Ecto neural progenitor cell (in vitro differentiated cells): ENCODE measurements at places on chromosomes 7 and 10.

- no peak for DNase-seq
These were observed 46.3 kb upstream of the HYAL4 start for GRCh38 chr7:123798532-123799188.

DNA sequence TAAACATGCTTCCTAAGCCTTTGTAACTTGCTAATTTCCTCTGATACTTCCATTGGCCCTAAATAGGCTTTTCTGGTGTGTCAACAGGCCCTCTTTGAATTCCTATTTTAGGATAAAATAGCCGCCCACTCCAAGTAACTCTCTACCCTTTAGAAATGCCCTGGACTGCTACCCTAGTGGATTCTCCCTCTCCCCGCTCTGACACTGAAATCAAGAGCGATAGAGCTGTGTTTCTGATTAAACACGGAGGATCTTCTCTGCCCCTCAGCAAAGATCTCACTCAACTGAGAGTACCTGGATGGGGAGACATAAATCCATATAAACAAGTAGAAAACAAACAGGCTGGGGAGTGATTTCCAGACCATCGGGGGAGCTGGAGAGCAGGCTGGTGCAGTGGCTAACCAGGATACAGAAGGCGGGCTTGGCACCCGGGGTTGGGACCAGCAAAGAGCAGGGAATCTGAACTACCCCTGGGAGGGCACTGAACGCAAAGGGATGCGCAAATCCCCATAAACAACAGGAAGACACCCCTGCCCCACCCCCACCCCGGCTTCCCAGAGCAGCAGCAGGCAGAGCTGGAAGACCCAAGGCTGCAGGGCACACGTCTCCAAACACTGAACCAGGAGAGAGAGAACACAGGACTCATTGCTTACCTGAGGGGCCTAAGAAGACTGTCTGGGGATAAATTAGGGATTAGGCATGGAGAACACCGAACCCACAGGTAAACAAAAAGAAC, 2.5 kb downstream of the ASB13 start:
- DNase-seq, result no peak

DNA sequence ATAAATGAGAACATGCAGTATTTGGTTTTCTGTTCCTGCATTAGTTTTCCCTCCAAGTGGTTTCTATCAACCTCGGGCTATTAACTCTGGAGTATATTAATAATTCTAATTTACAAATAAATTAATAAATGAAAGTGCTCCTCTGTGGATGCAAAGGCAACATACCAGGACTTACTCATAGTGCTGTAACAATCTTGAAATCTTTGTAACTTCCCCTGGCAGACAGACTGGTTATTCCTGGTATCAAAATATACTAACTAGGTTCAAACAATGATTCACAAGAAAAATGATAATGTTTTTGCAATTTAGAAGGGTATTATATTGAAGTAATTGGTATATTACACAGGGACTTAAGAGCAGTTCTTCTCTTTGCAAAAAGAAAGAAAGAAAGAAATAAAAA, 177.2 kb downstream of the FANK1 start:
- no peak for DNase-seq

- no peak for DNase-seq
These were observed 42.7 kb upstream of the LAMB1 start for GRCh38 chr7:108045669-108046068.

GRCh38 chr10:89706011-89706410, 4.6 kb downstream of the KIF20B start:
- DNase-seq, result no peak
